ENCODE measurements at places on chromosomes 5 and 9.

DNA sequence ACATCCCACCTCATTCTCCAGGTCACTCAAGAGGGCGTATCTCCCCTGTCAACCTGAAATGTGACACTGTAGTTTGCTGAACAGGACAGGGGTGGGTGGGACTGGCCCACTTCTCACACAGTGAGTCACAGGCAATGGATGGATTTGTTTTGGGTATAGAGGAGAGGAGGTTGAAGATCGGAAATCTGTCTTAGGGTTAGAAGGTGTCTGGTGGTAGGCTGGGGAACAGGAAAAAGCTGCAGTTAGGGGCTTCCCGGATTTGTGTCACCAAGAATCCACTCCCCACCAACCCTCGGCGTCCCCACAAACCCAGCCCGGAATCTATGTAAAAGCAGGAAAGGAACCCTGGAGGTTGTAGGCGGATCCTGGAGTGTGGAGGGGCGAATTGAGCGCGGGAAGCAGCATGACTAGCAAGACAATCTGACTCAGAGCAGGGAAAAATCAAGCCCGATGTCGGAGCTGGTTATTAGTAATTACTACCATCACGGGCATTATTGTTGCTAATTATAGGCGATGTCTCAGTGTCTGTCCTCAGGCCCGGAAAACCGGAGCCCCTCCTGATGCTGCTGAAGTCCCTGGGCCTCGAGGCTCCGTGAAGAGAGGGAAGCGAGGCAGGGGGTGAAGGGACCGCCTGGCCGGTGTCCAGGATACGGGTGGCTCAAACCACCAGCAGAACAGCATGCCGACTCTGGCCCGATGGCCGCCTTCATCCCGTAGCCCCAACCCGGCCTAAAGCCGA, 1.7 kb upstream of the IRX1 start:
- DNase-seq = no peak

DNA sequence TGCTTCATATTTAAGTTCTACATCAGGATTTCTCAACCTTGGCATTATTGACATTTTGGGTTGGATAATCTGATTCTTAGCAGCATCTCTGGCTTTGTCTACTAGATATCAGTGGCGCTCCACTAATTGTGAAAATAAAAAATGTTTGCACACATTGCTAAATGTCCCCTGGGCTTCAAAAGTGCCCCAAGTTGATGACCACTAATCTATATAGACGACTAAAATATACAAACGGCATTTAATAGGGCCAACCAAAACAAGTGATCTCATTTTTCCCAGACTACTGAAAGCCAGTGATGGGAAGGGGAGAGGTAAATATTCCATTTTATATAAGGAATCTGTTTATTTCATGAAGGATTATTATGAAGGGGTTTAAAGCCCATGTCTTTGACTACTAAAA, 118.6 kb downstream of the HOMER1 start:
- no peak for DNase-seq

DNA sequence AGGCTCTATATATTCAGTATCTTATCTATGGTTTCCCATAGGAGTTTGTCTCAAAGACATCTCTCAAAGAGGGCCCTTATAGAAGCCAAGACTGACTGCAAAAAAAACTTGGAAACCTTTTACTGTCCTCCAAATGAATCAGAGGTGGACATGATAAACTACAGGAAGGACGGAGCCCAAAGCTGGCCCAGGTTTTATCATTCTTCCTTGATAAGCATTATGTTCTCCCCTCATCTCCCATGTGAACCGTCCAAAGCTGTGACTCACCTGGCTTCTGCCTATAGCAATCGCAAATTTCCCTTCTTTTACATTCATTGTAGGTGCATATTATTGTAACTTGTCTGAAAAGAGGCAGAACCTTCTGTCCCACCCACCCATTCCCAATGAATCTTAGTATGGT, 35.0 kb upstream of the NIM1K start:
- DNase-seq = no peak

DNA sequence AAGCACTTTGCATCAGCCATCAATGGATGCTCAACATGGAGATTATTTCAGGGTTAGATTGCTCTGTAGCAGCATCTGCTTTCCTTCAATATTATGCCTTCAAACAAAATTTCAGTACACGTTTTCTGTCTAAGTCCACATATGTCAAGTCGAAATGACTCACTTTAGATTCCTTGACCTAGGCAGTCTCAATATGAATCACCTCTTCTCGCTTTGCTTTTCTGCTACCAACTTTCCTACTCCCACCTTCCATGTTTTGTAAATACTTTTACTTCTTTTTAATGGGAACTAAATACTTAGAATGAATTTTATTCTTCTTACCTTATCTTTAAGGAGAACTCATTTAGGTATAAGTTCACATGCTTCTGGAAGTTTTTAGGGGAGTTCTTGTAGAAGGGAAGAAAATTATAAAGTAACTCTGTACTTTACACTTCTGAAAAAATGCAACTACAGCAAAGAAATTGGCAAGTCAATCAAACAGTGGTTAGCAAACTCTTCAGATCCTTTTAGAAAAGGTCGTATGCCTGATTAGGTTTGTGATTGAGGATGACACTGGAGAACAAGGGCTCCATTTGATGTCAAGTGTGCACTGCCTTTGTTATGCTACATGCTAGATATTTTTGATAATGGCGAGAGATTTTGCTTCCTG, 478.5 kb upstream of the SMARCA2 start:
- DNase-seq = no peak

- DNase-seq = no peak
These were observed 91.3 kb downstream of the INVS start for GRCh38 chr9:100190339-100190738.

DNA sequence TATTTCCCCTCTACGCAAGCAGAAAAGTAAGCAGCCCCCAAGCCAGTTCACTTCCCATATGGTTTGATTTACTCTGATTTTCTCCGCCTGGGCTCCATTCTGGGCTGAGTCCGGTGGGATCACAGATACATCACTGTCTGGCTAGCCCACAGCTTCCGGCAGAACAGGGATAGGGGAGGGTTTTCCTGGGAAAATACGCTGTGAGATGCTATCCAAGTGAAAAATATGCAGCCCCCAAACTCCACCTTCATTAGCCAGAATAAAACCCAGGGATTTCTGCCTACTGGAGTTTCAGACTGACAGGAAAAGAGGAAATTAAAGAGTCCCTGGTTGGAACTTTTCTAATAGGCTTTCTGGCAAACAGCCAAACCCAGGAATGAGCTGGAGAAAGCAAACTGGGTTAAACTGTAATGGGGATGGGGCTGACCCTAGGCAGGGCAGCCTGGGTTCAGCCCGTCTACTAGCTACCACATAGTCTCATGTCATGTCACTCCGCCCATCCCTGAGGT, 16.9 kb upstream of the NIPAL4 start:
- no peak for DNase-seq

GRCh38 chr5:68161156-68161555, 54.4 kb upstream of the PIK3R1 start:
- no peak for DNase-seq

GRCh38 chr9:122016744-122017143, 76.4 kb downstream of the TTLL11 start:
- no peak for DNase-seq

- no peak for DNase-seq
These were observed 9.5 kb downstream of the MYMK start for GRCh38 chr9:133515240-133515610.

- DNase-seq = no peak
These were observed 74.7 kb downstream of the SPRY4 start for GRCh38 chr5:142250119-142250518.

DNA sequence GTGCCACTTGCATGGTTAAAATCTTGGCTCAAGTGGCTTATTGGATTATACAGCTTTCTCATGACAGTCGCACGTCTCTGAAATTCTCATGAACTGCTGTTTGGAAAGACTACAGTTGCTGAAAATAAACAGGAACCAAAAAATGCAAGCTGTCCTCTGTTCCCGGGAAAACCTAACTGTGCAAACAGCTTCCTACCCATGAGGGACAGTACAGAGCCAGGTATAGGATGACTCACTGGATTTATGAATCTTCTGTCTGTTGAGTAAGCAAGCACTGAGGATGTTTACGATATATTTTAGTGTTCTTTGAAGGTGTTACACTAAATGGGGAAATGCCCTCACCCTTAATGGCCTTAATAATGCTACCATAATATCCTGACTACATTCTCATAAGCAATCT, 380.3 kb upstream of the TNC start:
- no peak for DNase-seq

- no peak for DNase-seq
These were observed 618.2 kb downstream of the TLE1 start for GRCh38 chr9:81071108-81071507.

DNA sequence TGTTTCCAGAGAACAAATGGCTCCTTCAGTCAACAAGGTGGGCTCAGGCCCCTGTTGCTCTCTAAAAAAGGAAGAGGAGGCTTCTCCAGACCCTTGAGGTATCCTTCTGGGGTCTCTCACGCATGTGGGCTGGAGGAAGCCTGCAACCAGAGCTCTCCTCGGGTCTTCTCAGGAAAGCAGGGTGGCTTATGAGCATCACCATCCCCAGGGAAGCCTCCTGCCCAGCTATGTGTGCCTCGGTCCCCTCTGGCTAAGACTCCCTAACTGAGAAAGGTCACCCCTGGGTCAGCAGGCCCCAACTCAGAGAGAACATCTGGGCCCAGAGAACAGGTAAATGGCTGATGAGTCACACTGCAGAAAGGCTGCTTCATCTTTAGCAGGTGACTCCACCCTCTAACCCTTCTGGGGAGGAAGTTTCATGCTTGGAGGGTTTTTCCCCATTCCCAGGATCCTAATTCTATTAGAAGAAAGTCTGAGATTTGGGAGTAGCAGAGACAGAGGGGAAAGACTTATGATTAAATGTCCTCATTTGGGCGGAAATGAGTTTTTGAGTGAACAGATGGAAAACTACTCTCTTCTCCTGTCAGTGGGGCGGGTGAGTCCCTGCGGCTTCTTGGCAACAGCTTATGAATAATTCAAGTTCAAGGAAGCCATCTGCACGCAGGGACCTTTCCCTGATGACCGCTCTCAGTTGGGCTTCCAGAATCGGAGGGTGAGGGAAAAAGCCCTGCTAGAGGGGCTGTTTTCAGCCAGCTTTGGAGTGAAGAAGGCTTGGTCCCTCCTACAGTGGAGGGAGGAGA, 41.9 kb downstream of the TGFBI start:
- DNase-seq = no peak

DNA sequence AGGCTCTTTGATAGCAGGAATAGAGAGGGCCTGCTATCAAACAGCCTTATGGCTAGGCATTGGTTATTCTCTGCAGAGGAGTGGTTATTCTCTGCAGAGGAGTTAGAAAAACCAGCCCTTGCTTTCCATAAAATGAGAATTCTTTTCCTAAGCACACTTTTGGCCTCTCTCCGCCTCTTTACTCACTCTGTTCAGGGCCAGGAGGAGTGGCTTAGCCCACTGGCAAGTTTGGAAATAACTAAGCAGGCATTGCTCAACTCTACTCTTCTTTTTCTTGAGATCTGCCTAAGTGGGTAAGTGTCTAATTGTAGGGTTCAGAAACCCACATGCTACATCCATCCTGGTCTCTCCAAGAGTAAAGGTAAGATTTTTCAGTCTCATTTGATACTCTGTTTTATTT, 341.7 kb downstream of the KIAA0825 start:
- DNase-seq = no peak

DNA sequence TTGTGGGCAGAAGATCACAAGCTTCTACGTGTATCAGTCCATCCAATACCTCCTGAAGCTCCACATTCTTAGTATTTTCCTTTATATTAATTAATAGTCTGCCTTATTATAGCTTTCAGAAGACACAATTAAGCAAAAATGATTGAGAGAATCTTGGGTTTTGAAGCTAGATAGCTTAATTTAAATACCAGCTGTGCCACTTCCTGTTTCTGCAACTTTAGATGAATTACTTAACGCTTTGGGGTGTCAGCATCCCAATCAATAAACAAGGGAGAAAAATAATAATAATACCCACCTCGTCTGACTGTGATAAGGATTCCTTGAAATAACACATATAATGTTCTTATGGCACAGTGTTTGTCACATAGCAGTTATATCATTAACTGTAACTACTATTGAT, 44.7 kb upstream of the HTR4 start:
- no peak for DNase-seq

DNA sequence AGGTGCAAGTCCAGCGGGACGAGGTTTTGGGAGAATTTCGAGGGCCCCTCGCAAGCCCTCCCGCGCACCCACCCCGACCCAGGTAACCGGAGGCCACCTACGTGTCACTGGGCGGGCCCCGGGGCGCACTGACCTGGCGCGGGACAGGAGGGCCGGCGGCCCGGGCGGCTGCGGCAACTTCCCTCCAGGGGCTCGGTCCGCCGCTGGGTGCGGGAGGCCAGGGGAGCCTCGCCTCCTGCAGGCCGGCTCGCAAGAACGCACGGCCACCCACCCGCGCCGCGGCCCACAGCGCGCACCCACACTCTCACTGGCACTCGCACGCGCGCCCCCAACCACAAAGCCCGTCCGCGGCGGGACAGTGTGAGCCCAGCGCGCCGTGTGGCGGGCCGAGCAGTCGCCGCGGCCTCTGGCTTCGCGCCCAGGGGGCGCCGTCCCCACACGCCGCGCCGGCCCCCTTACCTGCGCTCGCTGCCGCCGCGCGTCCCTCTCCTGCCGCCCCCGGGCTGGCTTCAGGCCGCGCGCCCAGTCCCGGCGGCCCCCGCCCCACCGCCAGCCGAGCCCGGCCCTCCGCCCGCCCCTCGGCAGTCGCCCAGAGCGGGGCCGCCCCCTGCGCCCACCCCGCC, 451 bp downstream of the LPAR1 start:
- no peak for DNase-seq

DNA sequence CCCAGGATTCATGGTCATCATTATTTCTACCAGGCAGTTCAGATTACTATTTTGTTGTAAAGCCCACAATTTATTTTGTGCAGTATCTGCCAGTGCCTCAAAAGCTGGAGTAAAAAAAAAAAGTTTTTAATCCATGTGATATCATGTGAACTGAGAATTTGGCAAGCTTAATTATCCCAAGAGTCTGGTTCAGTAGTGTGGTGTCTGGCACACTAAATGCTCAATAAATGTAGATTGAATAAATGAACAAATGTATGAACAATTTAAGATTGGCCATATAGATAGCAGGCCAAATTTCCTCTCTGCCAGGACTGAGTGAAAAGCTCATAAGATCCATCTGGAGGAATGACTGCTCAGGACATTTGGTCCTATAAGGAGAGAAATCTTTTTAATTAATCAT, 533.0 kb downstream of the TLE1 start:
- no peak for DNase-seq

DNA sequence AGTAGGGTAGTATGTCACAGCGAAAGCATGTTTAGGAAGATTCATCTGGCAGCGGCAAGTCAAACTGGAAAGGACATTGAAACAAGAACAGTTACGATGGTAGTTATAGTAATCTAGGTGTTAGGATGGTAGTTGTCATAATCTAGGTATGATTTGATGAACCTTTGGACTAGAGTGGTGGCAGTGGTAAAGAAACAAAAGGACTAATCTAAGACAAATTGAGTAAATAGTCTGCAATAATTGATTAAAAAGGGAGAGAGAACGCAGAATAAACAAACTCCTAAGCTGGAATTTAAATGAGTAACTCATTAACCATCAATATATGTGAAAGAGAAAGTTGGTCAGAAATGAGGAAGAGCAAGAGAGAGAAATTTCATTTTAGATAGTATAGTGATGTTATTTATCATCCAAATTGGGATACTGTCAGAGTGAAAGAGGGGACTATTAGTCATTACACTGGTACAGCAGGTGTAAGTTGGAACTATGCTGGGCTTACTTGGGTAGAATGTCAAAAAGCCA, 56.8 kb downstream of the MTREX start:
- no peak for DNase-seq

- no peak for DNase-seq
These were observed 65.2 kb downstream of the ZNF366 start for GRCh38 chr5:72441862-72442540.

- DNase-seq = no peak
These were observed 64.2 kb upstream of the CDKN2B start for GRCh38 chr9:22073349-22073748.

- no peak for DNase-seq
These were observed 6.1 kb downstream of the S100Z start for GRCh38 chr5:76855961-76856360.

Data from activated CD4-positive, alpha-beta T cell treated with anti-CD3 and anti-CD28 coated beads, Interleukin-2, amount 50 U/mL, for 1 hour (primary cell).